ENCODE measurements at places on chromosomes 12 and 14. TPM values are rescaled to one million over a fixed set of nuclear protein-coding genes. Genes with fewer than 3 reads are reported as not detected.

- peak; percentile 96 for DNase-seq
Observed at GRCh38 chr12:28057856-28058615, 85.5 kb upstream of the PTHLH start.

DNA sequence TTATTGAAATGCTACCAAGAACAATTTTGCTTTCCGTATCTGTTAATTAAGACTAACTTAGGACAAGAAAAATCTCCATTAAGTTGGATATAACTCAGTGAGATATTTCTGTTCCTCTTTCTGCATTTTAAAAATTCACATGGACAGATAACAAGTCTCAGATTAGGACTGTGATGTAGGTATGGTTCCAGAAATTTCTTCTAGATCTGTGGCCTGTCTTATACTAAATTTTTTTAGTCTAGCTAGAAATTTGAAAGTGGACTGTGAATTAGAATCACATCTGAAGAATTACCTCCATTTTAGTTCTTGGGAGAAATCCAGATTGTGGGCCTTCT, 41.6 kb downstream of the USP15 start:
- DNase-seq: no peak

- peak; percentile 78 for DNase-seq
Observed at GRCh38 chr12:14960548-14961465, 594 bp downstream of the ARHGDIB start.

GRCh38 chr14:45212231-45212630, 40.8 kb downstream of the MIS18BP1 start:
- DNase-seq: no peak

The PLBD1 gene
- total RNA-seq: 1.1 TPM

DNA sequence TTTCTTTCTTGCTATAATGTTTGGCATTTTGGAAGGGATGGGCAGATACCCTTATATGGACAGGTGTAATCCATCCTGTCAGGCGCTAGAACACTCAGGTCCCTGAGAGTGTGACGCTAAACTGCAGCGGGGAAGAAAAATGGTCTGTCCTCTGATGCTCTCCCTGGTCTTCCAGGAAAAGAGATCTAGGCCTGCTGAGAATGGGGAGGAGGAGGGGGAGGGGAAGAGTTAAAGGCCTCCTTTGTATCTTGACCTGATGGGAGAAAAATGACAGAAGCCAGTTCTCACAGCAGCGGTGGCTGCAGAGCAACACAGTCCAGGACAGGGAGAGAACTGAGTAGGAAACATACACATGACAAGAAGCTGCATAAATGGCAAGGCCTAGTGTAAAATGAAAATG, 61.1 kb downstream of the RPS6KA5 start:
- DNase-seq: no peak

The KLRD1 gene
- 0.26 TPM for total RNA-seq

DNA sequence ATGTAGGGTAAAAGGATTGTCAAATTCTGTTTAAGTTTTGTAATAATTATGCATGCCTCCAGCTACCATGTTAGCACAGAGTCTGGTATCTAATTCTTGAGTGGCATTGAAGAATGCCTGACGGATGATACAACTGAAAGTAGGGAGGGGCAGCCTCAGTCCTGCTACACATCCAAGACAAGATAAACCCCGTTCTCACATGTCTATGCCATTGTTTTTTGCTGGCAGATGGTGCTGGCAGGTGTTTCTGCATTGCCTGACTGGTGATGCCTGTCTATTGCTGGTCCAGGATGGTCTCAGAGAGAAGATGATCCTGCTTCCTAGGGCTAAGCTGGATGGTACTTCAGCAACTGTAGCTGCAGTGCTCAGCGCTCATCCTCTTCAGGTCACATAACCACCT, 245.8 kb upstream of the NAV3 start:
- no peak for DNase-seq

- no peak for DNase-seq
Observed at GRCh38 chr14:92647797-92648279, 100.6 kb downstream of the LGMN start.

DNA sequence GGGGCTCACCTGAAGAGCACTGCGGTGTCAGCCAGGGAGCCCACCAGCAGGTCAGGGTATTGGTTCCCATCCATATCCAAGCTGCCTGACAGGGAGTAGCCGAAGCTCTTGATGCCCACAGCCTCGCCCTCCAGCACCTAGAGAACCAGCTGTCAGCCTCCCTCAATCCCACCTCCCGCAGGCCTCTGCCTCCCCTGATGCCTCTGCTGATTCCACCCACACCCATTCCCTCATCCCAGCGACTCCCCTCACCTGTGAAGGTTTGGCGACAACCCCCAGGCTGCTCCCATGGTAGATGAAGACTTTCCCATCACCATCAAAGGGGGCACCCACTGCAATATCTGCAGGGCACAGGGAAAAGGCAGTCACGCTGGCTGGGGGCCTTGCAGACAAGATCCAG, 10.0 kb downstream of the ITGA7 start:
- DNase-seq: no peak

DNA sequence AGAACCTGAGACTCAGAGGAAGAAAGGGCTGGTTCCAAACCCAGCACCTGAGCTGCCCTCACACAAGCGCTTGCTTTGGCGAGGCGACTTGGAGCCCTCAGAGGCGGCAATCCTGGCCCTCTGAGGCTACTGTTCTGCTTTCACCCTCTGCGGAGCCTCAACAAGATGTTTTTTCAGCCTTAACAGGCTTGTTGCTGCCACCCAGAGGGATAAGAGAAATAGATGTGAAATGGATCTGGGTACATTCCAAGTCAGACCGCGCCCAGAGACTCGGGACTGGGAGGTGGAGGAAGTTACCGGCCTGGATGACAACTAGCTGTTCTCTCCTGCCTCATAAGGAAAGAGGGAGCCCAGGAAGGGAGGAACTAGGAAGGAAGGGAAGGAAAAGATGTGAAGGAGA, 89.6 kb downstream of the TTC7B start:
- DNase-seq: peak; percentile 71

The RASAL1 gene
- total RNA-seq: 0.26 TPM

The CEBPE gene
- not detected for total RNA-seq

The MYBPC1 gene
- total RNA-seq: not detected

- DNase-seq: no peak
Observed at GRCh38 chr12:1680804-1681492, 9.9 kb upstream of the ADIPOR2 start.

The LIN7A gene
- not detected for total RNA-seq

DNA sequence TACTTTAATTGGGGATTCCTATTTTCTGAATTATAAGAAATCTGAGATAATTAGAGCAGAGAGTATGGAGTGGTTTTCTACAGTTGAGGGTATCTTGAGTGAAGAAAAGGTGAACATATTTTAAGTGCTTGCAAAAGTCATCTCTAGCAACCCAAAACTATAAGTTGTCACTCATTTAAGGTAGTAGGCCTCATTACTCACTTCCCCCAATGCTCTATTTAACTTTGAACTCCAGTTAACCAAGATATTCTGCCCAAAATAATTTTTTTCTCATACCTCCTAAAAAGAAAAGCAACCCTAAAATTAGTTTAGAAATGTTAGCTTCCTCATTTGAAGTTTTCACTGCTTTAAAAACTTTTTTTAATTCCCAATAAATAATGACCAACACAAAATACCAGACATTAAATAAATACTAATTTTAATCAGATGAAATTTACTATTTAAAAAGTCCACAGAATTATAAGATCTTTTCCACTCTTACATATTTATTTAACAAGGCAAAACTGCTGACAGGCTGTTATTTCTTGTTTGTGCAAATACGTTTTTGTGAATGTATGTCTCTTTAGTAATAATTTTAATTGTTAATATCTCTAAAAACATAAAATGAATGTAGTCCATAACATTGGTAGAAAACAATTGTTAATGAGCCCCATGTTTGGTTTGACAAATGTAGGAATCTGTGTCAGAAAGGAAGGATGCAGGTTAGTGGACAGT, 47.8 kb downstream of the VRK1 start:
- no peak for DNase-seq

- no peak for DNase-seq
Observed at GRCh38 chr12:39352471-39353017, 90.4 kb downstream of the KIF21A start.

DNA sequence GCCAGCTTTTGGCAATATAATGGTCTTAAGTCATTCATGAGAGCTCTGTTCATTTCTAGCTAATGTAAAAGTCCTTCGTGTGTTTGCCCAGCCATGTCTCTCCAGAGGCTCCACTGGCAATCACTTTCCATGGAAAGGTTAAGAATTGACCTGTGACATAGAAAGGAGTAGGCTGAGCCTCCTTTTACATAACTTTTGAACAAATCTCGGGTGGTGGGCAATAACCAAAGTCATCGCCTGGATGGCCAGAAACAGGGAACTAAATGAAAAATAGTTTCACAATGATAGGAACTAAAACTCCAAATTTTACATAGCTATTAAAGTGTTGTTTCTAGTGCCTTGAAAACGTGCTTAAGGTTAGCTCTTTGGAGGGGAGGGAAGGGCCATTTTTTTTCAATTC, 6.5 kb downstream of the BHLHE41 start:
- no peak for DNase-seq

- DNase-seq: no peak
Observed at GRCh38 chr14:103139132-103140025, 16.1 kb downstream of the TNFAIP2 start.

DNA sequence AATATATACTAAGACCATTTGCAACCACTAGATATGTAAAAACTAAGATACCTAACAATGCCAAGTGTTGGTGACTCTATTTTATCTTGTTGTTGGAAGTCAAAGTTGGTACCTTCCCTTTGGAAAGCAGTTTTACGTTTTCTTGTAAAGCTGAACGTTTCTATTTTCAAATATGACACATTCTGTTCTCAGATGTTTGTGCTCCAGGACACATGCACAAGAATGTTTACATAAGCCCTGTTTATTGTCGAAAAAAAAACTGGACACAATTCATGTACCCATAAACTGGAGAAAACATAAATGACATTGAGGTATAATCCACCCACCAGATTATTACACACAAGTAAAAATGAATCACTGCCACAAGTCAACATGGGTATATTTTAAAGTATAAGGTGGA, 967.4 kb downstream of the BCL11B start:
- DNase-seq: no peak

- peak; percentile 34 for DNase-seq
Observed at GRCh38 chr14:94543449-94544124, 17.7 kb upstream of the SERPINA4 start.

DNA sequence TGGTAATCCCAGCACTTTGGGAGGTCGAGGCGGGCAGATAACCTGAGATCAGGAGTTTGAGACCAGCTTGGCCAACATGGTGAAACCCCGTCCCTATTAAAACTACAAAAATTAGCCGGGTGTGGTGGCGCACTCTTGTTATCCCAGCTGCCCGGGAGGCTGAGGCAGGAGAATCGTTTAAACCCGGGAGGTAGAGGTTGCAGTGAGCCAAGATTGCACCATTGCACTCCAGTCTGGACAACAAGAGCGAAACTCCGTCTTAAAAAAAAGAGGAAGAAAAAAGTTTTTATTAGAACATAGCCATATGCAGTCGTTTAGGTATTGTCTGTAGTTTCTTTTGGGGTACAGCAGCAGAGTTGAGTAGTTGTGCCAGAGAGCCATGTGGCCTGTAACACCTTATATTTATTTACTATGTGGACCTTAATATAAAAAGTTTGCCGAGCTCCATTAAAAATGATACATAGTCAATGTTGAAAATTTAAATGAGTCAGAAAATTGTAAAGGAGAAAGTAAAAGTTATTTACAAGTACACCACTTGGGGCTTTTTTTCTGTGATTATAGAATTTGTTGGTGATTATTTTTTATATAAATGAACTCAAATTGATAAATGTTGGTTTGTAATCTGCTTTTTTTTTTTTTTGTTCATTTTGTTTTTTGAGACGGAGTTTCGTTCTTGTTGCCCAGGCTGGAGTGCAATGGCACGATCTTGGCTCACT, 2.2 kb downstream of the ADIPOR2 start:
- no peak for DNase-seq

GRCh38 chr12:49336645-49337584, at the start of gene C1QL4:
TSS of gene C1QL4 (minus strand) at chr12:49337188. CDS start at chr12:49336477, 711 bp downstream.
- peak; percentile 32 for DNase-seq

GRCh38 chr12:6925540-6926279, 2.0 kb upstream of the ATN1 start:
- peak; percentile 87 for DNase-seq

The ADSS1 gene
- 34.3 TPM for total RNA-seq
